Stimulated activated CD8-positive, alpha-beta memory T cell treated with anti-CD3 and anti-CD28 coated beads, Interleukin-7, amount 100 ng/mL, for 1 hour (primary cell): ENCODE measurements at places on chromosomes 2 and 18.

GRCh38 chr2:128379021-128380015 is 60.6 kb upstream of the HS6ST1 start:
- DNase-seq = no peak

DNA sequence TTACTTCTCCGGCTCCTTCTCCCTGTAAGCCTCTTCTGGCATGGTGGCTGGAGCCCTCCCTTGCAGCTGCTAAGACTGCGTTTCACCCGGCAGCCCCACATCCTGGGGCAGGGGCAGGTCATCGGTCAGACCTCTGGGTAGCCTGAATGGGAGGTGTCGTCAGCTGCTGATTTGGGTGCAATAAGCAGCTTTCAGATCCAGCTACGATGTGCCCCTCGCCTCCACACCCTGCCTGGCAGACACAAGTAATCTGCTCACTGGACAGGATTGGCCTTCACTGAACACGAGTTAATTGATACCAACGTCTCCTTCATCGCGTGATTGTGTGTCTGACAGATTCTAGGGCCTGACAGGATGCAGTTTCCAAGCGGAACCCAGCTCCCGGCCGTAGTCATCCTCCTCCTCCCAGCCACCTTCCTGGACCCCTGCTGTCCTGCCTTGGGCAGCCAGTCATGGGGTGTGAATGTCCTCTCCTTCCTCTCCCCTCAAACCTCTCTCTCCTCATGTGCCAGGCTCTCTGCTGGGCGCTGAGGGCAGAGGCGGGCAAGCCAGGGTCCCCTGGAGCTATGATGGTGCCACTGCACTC is 18.9 kb upstream of the PDIA6 start:
- no peak for DNase-seq

GRCh38 chr2:55585451-55586080 is 31.9 kb downstream of the PPP4R3B start:
- no peak for DNase-seq

GRCh38 chr2:234267534-234267933 is 217.0 kb downstream of the SPP2 start:
- no peak for DNase-seq

DNA sequence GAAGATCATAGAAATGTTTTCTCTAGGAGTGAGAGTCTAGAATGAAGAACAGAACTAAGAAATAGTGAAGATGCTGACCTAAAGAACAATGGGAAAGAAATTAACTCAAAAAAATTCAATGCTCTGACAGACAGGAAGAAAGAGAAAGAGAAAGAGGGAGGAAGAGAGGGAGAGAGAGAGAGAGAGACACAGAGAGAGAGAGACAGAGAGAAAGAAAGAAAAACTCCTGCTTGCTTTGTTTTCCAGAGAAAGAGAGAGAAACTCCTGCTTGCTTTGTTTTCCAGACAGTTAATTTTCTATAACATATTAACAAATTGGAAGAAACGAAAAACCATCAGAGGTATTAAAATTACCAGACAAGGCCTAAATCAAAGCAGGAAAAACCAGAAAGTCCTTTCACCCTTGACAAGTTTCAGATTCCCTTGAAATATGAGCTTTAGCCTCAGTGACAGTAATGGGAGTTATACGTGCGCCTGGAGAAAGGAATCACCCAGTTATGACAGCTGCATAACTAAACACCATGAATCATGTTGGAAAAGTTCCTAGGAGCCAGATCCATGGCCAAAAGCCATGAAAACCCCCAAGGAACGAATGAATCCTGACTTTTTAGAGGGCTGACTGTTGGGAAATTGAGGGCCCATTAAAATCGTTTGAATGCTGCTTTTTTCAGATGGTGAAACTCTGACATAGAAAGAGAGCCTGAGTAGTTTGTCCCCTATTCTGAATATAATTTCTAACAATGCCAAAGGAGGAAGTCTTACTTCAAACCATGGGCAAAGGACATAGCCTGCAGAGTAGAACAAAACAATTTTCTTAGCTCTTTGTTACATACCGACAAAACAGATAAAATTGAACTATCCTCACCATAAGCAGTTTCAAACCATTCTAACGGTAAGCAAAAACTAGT is 228.6 kb upstream of the CHST9 start:
- DNase-seq = no peak

DNA sequence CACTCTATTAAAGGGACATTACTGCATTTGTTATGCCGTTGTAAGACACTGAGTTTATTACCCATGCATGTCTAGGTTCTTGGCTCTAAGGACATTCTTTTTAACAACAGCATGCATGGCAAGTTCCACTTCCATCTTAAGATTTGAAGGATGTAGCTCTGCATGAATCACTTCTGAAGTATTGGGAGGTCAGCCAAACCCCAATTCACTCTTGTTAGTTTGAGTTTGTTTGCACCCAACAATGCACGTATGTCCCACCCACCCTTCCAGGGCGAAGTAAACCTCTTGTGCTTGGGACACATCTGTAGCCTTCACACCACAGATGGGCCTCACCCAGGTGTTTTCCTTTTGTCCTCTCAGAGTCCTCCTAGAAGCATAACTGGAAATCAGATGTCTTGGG is 5.6 kb upstream of the LAMA3 start:
- DNase-seq = no peak

DNA sequence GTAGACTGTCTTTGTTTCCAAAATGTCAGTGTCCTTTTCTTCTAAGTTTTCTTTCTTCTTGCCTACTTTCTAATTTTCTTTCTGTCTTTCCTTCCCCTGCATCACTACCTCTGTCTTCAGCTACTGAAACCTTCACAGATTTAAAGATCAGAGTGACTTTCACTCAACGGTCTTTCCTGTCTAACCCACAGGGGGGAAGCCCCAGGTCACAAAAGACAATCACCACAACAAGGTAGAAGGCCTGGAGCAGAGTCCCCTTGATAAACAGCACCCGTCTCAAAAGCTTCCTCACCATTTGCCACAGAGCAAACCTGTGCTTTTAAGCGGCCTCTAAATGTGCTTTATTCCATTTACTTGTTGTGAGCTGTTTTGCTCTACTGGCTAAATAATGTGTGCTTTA is 665.4 kb downstream of the BCL11A start:
- no peak for DNase-seq

- no peak for DNase-seq
These were observed 36.4 kb downstream of the CACNB4 start for GRCh38 chr2:152062125-152063091.

GRCh38 chr2:24840962-24841945 is 48.0 kb downstream of the CENPO start:
- DNase-seq = no peak

DNA sequence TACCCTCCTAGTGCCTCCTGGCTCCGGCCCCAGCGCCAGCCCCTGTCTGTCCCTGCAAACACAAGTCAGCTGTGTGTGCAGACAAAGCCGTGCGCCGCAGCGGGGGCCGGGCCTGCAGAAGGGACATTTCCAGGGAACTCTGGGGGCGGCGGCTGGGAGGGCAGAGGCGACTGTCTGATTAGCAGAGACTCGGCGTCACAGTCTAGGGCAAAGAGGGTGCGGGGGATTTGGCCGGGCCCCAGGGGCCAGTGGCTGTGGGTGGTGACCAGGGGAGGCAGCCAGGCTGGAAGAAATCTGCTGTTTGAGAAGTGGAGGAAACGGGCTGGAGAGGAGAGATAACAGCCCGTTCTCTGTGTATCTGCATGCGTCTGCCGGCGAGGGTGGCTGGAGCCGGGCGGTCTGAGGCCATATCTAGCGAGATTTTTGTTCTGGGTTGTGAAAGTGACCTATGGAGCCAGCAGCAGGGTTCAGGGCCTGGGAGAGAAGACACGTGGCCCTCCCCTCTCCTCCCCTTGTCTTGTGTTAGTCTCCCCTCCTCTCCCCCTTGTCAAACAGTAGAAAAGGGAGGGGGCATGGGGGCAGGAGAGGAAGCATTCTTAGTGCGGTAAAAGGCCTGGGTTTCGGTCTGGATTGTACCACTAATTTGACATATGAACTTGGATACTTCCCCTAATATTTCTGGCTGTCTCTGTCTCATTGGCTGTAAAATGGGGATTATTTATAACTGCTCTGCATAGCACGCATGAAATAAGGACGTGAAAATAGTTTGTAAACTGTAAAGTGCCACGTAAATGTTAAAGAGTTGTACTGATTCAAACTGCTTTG is 169.4 kb downstream of the SMAD7 start:
- DNase-seq = no peak

DNA sequence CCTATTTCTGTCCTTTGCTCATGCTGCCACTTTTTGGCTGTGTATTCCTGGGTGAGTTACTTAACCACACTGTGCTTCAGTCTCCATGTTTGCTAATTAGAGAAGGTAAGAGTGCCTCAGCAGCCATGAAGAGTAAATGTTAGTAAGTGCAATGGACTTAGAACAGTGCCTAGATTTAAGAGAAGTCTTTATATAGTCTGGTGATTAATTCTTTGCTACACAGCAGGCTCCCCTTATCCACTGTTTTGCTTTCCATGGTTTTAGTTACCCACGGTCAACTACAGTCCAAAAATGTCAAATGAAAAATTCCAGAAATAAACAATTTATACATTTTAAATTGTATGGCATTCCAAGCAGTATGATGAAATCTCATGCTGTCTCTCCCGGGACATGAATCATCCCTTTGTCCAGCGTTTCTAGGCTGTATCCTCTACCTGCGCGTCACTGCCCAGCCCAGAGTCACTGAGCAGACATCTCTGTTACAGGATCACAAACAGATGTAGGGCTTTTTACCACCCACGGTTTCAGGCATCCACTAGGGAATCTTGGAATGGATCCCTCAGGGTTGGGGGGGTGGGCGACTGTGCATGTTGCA is 91.0 kb downstream of the CTIF start:
- DNase-seq = no peak

DNA sequence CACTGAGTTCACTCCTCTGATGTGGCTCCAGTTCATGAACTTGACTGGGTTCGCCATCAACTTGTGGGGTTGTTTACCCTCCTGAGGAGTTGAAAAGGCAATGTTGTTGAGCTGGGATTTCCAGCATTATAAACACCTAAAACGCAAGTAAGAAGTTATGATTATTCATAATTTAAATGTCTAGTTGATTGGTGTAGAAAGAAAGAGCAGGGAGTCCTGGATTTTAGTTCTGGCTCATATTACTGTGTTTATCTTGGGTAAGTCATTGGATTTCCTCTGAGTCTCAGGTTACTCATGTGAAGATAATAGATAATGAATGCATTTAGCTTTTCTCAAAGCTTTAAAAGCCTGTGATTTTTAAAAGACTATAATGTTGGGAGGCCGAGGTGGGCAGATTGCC is 438.0 kb upstream of the CDH20 start:
- no peak for DNase-seq

GRCh38 chr2:11583840-11584524 is 50.1 kb downstream of the GREB1 start:
- DNase-seq = peak; percentile 23

- no peak for DNase-seq
These were observed 120.2 kb upstream of the CTDP1 start for GRCh38 chr18:79559436-79559835.

GRCh38 chr2:109435901-109436598 is 177.7 kb downstream of the SEPTIN10 start:
- no peak for DNase-seq

GRCh38 chr2:185202381-185202780 is 536.2 kb upstream of the FSIP2 start:
- no peak for DNase-seq

DNA sequence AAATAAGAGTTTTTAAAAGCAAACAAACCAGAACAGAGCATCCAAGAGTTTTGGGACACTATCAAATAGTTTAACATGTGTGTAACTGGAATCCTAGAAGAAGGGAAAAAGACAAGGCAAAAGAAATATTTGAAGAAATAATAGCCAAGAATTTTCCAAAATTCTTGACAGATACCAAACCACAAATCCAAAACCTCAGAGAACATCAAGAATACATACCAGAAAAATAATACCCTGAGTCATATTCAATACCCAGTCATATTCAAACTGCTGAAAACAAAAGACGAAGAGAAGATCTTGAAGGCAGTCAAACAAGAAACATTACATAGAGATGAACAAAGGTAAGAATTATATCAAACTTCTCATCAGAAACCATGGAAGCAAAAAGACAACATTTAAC is 22.9 kb downstream of the INO80C start:
- no peak for DNase-seq

- DNase-seq = no peak
These were observed 235.6 kb downstream of the NEDD4L start for GRCh38 chr18:58279504-58280175.

DNA sequence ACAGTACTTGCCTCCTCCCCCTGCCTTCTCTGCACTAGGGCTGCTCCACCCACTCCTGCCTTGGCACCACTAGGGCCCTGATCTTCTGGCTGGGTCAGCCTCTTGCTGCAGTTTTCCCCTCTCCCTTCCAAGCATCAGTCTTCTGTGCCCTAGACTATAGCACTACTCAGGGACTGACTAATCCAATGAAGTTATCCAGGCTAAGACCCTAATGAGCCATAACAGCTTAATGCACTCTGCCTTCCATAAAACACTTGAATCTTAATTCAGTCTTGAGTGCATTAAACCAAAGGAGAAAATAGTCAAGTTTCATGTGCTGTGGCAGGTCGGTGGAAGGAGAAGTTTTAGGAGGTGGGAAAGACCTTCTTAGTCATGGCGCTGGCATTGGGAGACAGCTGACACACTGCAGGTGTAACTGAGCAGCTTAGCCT is 95.7 kb downstream of the BIN1 start:
- no peak for DNase-seq

DNA sequence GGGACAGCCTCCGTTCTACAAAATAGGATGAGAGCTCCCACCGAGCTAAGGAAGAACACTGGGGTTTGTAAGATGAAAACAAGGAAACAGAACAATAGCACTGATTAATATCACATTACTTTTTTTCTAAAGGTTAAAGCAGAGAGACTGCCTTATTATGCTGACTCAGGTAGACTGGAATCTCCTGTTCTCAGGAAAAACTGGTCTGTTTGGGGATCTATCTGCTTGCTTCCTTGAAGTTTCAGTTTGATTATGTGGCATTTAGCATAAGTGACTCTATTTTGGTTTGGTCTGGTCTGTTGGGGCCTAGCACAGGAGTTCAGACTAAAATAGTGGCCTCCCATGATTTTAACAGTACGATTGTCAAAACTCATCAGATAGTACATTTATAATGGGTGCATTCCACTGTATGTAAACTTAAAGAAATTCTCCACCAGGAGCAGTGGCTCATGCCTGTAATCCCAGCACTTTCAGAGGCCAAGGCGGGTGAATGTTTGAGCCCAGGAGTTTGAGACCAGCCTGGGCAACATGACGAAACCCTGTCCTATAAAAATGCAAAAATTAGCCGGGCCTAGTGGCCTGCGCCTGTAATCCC is 64.1 kb upstream of the NDUFV2 start:
- DNase-seq = no peak

DNA sequence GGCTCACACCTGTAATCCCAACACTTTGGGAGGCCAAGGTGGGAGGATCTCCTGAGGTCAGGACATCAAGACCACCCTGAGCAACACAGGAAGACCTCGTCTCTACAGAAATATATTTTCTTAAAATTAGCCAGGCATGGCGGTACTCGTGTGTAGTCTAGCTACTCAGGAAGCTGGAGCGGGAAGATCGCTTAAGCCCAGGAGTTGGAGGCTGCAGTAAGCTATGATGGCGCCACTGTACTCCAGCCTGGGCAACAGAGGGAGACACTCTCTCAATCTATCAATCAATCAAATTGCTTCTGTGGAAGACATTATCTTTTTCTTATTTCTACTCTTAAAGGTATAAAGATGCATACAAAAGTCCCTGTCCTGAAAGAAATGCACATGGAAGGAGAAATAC is 11.3 kb downstream of the FEZ2 start:
- no peak for DNase-seq

- DNase-seq = no peak
These were observed 13.7 kb upstream of the TET3 start for GRCh38 chr2:73970850-73971471.

GRCh38 chr2:136376211-136376610 is 258.3 kb upstream of the CXCR4 start:
- DNase-seq = no peak
